ENCODE measurements at places on chromosomes 7 and 10.

DNA sequence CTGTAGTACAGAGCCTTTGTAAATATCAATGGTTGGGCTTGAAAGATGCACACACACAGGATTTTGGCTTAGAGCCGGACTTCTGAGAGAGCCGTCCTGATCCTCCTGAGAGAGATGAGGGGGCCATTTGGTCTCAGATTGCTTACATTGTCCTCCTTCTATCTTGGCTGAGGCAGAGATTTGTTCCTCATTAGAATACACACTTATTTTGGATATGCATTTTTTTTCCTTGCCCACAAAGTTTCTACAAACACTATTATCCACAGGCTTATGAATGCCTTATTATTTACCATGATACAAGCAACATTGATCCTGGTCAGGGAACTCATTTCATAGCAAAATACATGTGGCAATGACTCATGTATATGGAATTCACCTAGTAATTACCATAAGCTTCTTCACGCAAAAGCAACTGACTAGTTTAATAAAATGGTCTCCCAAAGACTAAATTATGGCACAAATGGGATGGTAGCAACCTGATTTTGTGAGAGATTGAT lies 175.3 kb downstream of the MDFIC start:
- DNase-seq, result no peak

GRCh38 chr7:134916171-134916883 lies 70.0 kb upstream of the AGBL3 start:
- no peak for DNase-seq

GRCh38 chr10:86194684-86195083 lies 171.9 kb downstream of the GRID1 start:
- DNase-seq, result no peak

GRCh38 chr7:87223666-87224065 lies 4.1 kb upstream of the TMEM243 start:
- DNase-seq, result no peak

DNA sequence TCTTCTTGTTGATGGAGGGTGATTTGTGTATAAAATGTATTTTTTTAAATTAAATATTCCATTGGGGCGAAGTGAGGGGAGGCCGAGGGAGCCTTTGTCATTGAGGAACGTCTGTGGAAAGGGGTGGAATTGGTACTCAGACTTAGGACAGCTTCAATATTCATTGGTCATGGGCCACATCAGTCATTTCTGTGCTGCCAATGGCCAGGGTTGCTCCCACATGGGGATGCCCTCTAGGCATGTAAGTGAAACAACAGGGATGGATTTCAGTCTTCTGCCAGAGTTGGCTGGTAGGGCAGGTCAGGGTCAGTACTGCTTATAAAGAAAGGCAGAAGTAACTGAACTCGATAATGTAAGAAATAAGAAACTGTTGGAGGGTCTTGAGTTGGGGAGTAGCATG lies 47.2 kb downstream of the NEURL1 start:
- DNase-seq, result no peak

DNA sequence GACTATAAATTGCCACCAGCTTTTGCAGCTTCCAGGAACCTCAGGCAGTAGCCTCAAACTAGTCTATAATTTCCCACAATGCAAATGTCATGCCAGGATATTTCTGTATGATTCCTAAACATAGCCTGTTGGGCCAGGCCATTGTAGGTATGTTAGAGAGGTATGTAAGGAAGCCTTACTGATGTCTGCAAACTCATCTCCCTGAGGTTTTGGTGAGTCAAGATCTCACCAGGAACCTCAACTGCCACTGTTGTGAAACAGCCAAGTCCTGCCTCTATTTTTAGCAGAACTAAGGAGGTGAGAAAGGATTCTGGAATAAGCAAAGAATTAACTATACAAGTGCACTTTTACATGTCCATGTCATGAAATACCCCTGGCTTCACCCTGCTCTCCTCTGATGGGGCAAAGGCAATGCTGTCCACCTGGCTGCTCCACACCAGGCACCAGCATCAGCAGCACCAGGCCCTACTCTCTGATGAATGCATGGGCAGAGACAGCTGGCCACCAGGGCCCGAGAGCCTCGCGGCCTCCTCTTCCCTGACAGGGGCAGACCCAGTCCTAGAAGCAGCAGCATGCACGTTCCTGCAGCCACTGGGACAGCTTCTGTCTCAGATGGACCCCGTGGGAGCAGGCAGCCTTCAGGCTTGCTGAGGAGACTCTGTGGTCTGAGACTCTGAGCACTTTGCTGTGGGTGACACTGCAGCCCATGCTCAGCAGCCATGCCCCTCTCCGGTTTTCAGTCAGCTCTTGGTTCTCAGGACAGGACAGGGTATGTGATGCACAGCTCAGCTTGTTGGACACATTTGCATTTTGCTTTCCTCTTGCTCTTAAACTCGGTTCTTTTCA lies 147.3 kb downstream of the ZMYND11 start:
- no peak for DNase-seq
